Lower leg skin (tissue), 4 donors: ENCODE measurements at places on chromosomes 11 and 22. TPM values are rescaled to one million over a fixed set of nuclear protein-coding genes. Genes with fewer than 3 reads are reported as not detected.

OLFML1 gene
- total RNA-seq = 3.1 TPM

SLC22A6 gene
- total RNA-seq = not detected

TRPC6 gene
- 6.3 TPM for total RNA-seq

- no peak for DNase-seq
Measured at GRCh38 chr11:46846510-46846830, 390 bp upstream of the CKAP5 start.

GRCh38 chr11:3860375-3860774 lies 4.9 kb downstream of the STIM1 start:
- no peak for DNase-seq

- DNase-seq = no peak
Measured at GRCh38 chr11:126927623-126928022, 72.9 kb downstream of the KIRREL3 start.

DNA sequence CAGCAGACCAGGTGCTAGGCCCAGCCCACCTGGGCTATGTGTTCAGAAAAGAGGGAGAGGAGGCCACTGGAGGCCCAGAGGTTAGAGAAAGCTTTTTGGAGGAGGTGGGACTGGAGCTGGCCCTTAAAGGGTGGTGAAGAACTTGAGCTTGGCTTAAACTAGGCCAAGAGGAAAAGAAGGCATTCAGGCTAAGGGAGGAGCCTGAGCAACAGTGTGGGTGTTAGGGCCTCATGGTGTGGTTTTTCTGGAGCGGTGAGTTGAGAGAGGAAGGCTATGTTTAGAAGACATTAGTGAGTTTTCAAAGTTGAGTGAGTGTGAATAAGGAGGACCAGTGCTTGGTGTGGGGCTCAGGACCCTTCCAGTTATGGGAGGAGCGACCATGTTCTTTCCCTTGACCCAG lies 6.2 kb downstream of the TAF6L start:
- no peak for DNase-seq

DNA sequence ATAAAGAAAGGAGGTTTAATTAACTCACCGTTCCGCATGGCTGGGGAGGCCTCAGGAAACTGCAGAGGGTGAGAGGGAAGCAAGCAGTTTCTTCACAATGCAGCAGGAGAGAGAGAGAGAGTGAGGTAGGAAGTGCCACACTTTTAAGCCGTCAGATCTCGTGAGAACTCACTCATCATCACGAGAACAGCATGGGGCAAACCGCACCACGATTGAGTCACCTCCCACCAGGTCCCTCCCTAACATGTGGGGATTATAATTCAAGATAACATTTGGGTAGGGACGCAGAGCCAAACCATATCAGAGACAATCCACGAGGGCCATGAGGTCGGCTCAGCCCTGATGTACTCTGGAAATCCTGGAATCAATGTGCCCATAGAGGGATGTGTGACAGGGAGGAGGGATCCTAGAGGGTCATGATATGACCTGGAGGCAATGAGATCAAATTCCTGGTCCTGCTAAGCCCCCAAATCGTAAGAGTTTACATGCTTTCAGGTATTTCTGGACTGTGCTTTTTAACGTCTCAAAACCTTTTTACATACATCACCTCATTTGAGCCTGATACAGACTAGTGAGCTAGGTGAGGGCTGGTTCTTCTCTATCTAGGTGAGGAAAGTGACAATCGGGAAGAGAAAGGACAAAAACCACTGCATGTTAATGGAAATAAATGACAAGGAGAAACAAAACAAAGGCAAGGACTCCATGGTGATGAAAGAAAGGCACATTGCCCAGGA lies 19.5 kb upstream of the RASSF10 start:
- DNase-seq = no peak

DNA sequence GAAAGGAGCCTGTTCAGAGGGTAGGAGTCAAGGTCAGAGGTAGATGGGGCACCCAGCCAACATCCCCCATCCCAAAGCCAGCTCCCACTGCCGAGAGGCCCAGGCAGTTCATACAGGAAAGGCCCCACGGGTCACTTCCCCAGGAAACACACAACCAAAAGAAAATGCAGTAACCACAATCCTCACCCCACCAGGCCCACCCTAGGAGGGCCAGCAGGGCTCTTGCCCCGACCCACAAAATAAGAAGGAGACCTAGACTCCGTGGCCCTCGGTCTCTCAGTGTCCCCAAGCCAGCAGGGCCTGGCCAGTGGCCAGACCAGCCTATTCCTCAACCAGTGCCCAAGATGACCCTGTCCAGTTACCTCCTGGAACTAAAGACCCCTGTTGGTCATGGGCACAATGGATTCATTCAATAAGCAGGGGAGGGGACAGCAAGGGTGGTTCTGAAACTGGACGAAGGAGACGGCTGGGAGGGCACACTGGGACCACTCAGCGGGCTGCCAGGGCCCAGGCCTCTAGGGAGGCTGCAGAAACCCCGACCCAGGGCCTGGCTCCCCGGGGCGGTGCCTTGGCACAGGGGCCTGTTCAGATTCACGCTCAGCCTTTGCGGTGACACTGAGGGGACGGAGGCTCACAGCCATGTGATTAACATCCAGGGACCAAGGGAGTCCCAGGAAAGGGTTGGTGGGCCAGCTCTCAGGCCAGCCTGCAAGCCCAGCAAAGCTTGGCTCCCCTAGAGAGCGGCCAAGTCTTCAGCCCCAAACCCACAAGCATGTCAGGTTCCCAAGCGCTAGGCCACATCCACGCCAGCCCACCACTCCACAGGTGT lies 5.5 kb downstream of the RAB3IL1 start:
- DNase-seq = no peak

- DNase-seq = no peak
Measured at GRCh38 chr11:9838961-9839360, 175.1 kb downstream of the SWAP70 start.
